ENCODE measurements at places on chromosomes 7 and 10. TPM values are rescaled to one million over a fixed set of nuclear protein-coding genes. Genes with fewer than 3 reads are reported as not detected.

DNA sequence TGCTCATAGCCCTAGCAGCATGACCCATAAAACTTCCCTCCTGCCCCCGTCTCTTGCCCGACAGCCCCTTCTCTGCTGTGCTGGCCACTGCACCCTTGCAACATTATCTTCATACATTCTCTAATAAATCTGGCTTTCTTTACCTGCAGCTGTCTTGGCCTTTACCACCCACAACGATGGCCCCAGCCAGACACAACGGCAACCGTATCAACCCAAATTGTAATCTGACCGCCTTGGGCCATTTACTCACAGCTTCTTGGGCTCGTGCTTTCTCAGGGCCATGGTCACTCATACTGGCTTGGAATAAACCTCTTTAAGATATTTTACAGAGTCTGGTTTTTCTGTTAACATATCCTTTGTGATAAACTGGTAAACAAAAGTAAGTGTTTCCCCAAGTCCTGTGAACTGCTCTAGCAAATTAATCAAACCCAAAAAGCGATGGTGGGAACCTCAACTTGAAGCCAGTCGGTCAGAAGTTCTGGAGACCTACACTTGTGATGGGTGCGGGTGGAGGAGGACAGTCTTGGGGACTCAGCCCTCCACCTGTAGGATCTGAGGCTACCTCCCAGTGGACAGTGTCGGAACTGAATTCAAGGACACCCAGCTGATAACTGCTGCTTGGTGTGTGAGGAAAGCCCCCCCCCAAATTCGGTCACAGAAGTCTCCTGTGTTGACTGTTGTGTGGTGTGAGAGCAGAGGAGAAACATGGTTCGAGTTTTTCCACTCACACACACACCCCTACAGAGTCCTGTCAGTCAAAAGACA is 87.6 kb upstream of the ATP6V0A4 start:
- no peak overlapping the region for H3K27ac ChIP-seq
- DNase-seq, result no peak
- H3K27me3 ChIP-seq, result no peaks in the 10 kb centered on the region
- no peak overlapping the region for H3K4me3 ChIP-seq
- H3K4me1 ChIP-seq, result peaks cover 31% of the 10 kb centered on the region

GRCh38 chr10:1402816-1403507 is 334.4 kb downstream of the ADARB2 start:
- H3K4me3 ChIP-seq, result no peak overlapping the region
- no peak overlapping the region for H3K27ac ChIP-seq
- no peaks in the 10 kb centered on the region for H3K36me3 ChIP-seq
- no peak for DNase-seq
- H3K4me1 ChIP-seq, result no peaks in the 10 kb centered on the region

DNA sequence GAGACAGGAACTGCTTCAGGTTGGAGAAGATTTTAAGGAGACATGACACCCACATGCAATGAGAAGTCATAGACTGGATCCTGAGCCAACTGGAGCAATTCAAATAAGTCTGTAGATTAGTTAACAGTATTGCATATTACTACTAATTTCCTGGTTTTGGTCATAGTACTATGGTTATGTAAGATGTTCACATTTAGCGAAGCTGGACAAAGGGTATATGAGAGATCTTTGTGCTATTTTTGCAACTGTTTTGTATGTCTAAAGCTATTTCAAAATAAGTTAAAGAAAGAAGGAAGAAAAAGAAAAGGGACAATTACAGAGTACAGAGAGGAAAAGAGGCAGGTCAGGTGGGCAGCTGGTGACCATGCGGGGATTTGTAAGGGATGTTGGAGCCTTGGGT is 116.5 kb upstream of the SVIL start:
- no peak for DNase-seq
- no peaks in the 10 kb centered on the region for H3K36me3 ChIP-seq
- no peaks in the 10 kb centered on the region for H3K4me1 ChIP-seq
- H3K27me3 ChIP-seq, result peaks cover 10% of the 10 kb centered on the region
- H3K4me3 ChIP-seq, result no peak overlapping the region

- no peaks in the 10 kb centered on the region for H3K27me3 ChIP-seq
- DNase-seq, result no peak
- no peaks in the 10 kb centered on the region for H3K36me3 ChIP-seq
- H3K4me3 ChIP-seq, result no peak overlapping the region
- H3K27ac ChIP-seq, result no peak overlapping the region
Measured at GRCh38 chr10:81655986-81656385, 219.0 kb upstream of the NRG3 start.

GRCh38 chr7:97002555-97003261 is 2.6 kb upstream of the DLX6 start:
- peaks cover 86% of the 10 kb centered on the region for H3K27me3 ChIP-seq
- H3K27ac ChIP-seq, result no peak overlapping the region
- no peak overlapping the region for H3K4me3 ChIP-seq
- peaks cover 9% of the 10 kb centered on the region for H3K4me1 ChIP-seq
- peaks cover 4% of the 10 kb centered on the region for H3K36me3 ChIP-seq
- no peak for DNase-seq

DNA sequence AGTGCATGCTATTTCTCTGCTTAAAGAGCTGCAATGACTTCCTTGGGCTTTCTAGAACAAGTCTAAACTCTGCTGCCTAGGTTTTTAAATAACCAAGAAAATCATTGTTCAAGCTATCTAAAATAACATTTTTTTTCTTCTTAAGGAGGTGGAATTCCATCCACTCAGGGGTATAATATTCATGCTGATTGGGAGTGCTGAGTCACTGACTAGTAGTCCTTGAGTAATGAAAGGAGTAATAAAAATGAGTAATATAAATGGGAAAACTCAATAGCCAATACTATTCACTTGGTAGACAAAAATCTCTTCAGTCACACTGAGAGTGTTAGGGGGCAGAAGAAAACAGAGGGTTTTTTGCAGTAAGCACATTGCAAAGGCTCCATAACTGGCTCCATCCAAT is 72.0 kb downstream of the GFRA1 start:
- no peak overlapping the region for H3K4me3 ChIP-seq
- H3K4me1 ChIP-seq, result no peaks in the 10 kb centered on the region
- no peaks in the 10 kb centered on the region for H3K36me3 ChIP-seq
- no peak overlapping the region for H3K27ac ChIP-seq
- no peak for DNase-seq

DNA sequence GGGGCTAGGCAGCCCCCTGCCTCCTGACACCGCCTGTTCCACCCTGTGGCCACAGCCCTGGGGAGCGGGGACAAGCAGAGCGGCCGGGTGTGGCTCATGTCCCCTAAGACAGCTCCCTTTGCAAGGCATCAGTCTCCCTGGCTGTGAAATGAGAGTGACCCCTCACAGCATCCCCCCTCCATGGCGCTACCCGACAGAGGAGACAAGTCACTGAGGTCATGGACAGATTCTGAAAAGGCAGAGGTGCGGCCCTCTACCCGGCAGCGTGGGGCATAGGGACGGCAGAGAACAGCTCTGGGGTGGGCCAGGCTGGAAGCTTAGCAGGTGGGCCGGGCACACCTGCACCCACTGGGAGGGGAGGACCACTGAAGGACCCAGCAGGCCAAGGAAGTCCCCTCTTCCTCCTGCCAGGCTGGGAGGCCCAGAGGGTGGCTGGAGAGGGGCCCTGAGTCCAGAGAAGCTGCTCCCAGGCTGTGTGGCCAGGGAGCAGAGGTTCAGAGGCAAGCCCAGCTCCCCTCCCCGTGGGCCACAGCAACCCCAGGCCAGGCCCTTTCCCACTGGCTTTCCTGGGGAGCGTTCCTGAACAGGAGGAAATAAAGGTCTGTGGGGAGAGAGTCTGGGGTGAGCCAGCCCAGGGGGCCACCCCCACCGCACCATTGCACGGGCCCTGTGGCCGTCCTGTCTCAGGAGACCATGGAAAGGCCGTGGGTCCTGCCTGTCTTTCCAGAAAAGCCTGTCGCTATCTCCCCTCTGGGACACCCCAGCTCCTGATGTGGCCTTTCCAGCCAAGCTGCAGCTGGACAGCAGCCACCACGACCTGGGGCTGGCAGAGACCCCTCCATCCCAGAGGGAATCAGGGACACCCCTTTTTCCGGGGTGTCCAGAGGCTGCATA is 1.7 kb downstream of the ADAP1 start:
- H3K27me3 ChIP-seq, result peaks cover 17% of the 10 kb centered on the region
- H3K27ac ChIP-seq, result no peak overlapping the region
- peaks cover 13% of the 10 kb centered on the region for H3K4me1 ChIP-seq
- no peaks in the 10 kb centered on the region for H3K36me3 ChIP-seq

DNA sequence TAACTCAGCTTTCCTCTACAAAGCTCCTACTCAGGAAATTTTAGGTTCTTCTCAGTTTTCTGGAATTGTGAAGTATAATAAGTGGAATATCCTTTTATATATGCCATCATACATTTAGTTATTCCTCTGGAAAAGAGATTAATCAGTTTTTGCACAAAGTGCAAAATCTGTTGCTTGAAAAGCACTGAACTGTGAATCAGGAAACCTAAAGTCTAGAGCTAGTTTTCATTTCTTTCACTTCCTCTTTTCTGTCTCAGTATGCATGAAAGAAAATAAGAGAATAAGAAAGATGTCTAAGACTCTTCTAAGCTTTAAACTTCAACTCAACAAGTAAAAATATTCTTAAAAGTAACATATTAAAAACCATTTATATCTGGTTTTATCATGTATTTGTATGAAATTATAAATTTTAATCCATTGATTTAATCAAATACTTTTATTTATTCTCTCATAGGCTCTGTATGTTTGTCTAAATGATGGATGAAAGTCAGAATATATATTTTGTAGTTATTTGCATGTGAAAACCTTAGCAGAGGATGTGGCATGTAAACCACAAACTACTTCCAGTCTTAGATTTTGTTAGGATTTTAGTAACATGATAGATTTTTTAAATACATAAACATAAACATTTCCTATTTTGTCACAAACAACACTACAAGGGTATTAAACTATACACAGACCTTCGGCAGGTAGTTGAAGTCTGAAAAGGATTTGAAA is 1073.0 kb downstream of the XPNPEP1 start:
- no peak for DNase-seq
- H3K27ac ChIP-seq, result no peak overlapping the region
- no peaks in the 10 kb centered on the region for H3K4me1 ChIP-seq
- H3K4me3 ChIP-seq, result no peak overlapping the region

DNA sequence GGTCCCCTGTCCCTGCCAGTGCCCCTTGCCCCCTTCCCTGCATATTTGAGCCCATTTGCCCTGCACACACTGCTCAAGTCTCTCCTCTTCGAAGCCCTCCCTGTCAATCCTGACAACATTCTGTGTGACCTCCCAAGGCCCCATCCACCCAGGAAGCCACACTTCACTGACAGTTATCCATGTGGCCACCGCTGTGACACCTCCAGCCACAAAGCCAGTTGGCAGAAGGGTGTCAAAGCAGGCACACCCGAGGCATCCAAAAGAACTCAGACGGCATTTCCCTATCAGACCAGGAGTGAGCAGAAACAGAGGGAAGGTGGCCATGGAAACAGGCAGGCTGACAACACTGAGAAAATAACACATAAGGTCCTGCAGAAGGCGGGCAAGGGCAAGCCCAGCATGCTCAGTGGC is 4.6 kb downstream of the POLM start:
- H3K36me3 ChIP-seq, result peaks cover 54% of the 10 kb centered on the region
- H3K4me3 ChIP-seq, result no peak overlapping the region
- no peak overlapping the region for H3K27ac ChIP-seq
- no peaks in the 10 kb centered on the region for H3K27me3 ChIP-seq
- DNase-seq, result no peak

MTPN gene
- total RNA-seq, result 135 TPM

CYP26C1 gene
- not detected for total RNA-seq

CYP3A4 gene
- total RNA-seq, result not detected

TRIM50 gene
- total RNA-seq, result not detected

HOXA11 gene
- total RNA-seq, result not detected
